ENCODE measurements at places on chromosomes 12 and 14. TPM values are rescaled to one million over a fixed set of nuclear protein-coding genes. Genes with fewer than 3 reads are reported as not detected.
A peak's percentile ranks its signal among the peaks of the same experiment; 100 is the strongest.

- no peak for DNase-seq
These were observed 7.4 kb downstream of the COX14 start for GRCh38 chr12:50119387-50119786.

DNA sequence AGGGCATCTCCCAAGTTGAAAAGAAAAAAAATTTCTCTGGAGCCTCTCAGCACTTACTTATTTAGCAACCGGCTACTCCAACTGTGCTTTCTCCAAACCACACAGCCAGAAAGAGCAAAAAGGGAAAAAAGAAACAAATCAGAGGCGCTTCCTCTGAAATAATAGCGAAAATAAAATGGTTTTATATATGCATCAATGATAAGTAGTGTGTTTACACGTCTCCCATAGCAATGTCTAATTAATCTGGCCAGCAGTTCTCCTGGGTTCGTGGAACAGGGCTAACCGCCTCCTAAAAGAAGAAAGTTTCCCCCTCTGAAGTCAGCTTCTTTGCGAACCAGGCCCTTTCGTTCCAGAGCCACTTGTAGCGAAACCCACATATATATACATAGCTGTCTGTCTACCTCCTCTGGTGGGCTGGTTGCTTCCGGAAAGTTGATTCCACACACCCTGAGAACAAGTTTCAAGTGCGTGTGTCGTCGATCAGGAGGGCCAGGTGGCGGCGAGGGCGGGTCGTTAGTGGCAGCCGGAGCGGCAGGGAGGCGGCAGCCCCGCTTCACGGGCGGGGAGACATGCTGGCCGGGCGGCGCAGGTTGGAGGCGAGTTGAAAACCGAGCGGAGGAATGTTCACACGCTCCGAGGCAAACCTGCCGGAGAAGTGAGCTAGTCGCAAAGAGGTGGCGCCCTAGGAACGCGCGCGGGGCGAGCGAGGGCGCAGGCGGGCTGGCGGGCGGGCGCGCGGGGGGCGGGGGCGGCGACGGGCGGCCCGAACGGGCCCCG is 2.7 kb downstream of the PTHLH start:
- DNase-seq: peak; percentile 71

DNA sequence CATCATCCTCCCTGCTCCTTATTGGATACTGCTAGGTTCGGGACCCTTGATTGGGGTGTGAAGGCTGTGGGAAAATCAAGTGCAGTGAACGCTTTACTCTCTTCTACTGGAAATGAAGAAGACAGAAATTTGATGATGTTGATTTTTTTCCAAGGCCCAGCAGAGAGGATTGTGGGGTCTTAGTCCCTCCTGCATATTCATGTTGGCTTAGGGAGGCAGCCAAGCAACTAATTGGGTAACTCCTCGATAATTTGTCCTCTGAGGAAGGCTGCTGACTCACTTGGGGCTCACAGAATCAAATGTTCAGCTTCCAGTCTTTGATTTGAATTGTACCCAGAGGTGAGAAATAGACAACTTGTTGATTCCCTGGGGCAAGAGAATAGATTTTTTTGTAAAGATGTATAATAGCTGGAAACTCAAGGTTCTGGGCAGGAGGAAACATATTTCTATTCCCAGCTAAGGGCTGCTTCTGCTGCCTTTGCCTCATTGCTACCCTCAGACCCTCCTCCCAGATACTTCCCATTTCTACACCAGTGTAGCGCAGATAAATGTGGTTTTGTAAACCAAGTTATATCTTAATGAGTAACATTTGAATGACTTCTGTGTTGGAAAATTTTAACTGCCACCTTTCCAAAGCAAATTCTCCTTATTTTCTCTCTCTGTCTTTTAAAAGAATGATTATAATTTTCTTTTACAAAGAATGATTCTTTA is 21.7 kb downstream of the NEUROD4 start:
- no peak for DNase-seq

DNA sequence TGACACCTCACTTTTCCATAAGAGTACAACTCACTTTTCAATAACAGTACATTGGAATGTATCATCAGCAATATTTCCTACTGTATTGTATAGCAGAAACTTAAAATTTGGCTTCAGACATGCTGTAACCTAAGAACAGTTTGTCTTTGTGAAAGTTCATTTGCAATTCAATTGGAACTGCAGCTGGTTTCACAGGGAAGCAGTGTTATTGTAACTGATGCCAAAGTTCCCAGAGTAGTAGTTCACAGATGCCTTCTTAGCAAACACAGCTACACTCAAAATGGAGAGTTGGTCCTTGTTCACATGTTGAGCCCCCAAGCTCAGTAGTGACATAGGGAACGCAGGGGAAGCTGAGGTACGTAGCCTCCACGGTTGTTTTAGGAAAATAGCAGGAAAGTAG is 23.3 kb downstream of the PPP1R36 start:
- no peak for DNase-seq

Gene SYT1
- total RNA-seq: not detected

Measured in activated naive CD4-positive, alpha-beta T cell treated with anti-CD3 and anti-CD28 coated beads for 36 hours (primary cell).